ENCODE measurements at places on chromosomes 3 and 15.

DNA sequence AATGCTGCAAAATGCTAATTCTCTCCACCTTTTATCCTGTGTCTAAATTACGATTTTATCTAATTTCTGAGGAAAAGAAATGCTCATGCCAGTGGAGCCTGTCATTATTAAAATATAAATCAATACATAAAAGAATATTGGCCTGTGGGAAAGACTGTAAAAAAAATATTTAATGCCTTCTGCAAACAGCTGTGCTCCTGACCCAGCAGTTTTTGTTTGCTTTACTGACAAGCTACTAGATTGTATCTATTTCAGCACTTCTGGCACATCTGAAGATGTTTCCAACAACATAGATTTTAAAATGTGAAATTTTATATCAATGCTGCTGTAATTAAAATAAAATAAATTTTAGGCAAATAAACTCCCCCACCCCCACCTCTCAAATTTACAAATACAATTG is 493.6 kb upstream of the AGTR1 start:
- no peak for DNase-seq

GRCh38 chr15:76993114-76993725 is 1.7 kb upstream of the PSTPIP1 start:
- DNase-seq = no peak

DNA sequence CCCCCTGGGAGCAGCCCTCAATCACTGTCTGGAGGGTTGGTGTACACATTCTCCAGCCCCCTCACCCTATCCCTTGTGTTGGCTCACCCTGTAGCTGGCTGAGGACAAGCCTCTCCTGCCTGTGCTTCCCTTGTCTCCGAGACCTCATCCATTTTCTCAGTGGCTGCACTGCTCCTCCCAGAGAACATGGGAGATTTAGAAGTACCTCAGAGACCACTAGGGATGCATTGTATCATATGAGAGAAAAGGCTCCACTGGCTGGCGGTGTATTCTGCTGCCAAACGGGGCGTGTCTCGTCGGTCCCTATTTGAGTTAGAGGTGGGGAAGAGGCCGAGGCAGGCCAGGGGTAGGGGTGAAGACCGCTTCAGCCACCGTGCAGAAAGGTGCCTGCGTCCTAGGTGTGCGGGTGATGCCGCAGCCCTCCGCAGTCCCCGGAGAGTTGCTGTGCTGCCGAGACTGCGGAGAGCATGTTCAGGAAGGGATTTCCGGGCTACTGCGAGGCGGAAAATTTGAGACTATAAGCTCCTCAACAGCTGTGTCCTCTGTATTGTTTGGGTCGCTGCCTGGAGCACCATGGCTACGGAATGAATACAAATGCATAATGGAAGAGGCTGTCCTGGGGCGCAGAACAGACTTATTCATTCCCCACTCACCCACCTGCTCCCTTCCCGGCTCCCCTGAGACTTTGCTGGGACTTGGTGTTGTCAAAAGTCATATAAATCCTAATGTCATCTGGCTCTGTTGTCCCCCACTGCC is 43.8 kb downstream of the SPSB4 start:
- DNase-seq = no peak

GRCh38 chr3:48820612-48821324 is 26.9 kb downstream of the PRKAR2A start:
- no peak for DNase-seq

- DNase-seq = no peak
Measured at GRCh38 chr3:66236281-66236680, 15.5 kb downstream of the SLC25A26 start.

DNA sequence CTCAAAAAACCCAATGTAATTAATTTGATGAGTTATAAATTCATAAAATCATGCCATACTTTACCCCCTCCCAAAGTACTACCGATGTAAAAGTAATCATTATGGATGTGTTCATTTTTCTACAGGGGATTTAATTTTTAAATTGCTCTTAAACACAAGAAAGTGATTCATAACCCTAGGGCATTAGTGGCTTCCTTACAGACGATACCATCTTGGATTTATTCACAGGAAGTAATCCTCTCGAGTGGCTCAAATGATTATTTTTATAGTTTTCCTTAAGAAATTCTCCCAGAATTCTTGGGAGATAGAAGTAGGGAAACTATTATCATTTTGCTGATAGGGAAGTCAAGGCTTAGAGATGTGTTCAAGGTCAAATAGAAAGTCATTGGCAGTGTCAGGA is 80.9 kb downstream of the PEX5L start:
- no peak for DNase-seq

DNA sequence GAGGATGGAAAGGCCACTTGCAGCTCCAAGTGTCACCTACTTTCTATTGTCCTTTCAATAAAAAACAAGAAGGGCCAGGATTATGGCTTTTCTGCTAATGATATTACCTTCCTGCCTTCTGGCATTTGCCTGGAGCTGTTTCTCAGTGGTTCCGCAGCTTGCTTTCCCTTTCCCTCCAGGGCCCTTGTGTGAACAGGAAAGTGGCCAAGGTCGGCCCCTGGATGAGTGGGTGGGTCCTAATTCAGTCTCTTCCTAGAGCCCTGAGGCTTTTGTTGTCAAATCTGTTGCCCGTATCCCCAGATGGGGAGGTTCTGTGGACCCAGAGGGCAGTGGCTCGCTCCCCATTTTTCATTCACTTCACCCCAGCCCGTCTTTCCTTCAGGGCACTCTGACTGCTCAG is 64.2 kb upstream of the UMPS start:
- no peak for DNase-seq

- no peak for DNase-seq
Measured at GRCh38 chr15:47473832-47474231, 243.5 kb upstream of the SEMA6D start.

GRCh38 chr15:70166506-70167087 is 68.9 kb upstream of the TLE3 start:
- no peak for DNase-seq
